ENCODE measurements at places on chromosomes 3 and 15.

DNA sequence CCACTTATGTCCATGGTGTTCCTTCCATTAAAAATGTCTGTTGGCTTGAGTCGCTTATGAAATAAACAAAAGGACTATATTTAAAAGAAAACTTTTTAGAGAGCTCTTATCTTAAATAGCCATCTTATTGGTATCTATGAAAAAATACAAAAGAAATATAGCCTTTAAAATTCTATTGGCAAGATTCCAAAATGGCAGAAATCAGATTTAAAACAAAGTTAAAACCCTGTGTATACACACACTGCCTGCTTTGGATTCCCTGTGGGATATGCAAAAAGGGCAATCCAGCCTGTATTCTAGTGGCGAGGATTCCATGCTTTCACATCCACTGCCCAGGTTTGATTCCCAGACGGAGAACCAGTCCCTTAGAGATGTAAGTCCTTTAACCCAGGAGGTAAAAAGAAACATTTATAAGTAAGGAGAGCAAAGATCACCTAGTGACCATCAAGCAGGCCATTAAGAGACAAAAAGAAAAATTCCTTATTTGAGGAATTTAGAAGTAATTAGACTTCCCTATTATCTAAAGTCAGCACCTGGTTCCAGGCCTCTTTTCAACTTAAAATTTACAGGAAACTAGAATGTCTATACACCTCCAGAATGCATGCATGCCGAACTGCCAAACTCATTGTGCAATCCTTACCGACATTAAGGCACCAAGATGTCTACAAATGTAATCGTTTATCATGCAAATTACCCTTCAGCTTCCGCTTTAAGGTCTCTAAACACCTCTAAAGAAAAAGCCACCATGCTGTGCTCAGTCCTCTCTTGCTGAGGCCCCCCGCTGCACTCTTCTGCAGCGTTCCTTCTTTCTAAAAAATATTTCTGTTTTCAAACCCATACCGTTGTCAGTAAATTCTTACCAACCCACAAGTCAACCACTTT is 69.6 kb upstream of the STRIT1 start:
- DNase-seq: no peak

DNA sequence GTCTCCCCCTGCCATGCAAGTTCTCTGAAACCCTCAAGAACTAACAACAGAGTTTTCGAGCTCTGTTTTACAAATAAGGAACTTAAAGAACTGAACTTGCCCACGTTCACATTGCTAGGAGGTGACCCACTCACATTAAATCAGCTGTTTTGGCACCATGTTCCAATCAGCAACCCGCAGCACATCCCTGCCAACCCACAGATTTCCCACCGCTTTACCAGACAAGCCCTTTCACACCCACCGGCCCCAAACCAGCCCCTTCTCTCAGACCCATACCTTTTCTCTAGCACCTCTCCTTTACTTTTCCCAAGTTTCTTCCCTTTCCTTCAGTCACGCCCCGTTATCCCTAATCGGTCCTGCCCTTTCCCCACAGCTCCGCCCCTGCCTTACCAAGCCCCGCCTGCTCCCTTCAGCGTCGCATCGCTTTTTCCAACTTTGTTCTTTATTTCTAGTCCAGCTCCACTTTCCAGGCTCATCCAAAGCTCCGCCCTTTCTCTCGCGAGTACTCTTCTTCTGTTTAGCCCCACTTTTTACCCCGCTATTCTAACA is 804 bp upstream of the BRPF1 start:
- DNase-seq: no peak

DNA sequence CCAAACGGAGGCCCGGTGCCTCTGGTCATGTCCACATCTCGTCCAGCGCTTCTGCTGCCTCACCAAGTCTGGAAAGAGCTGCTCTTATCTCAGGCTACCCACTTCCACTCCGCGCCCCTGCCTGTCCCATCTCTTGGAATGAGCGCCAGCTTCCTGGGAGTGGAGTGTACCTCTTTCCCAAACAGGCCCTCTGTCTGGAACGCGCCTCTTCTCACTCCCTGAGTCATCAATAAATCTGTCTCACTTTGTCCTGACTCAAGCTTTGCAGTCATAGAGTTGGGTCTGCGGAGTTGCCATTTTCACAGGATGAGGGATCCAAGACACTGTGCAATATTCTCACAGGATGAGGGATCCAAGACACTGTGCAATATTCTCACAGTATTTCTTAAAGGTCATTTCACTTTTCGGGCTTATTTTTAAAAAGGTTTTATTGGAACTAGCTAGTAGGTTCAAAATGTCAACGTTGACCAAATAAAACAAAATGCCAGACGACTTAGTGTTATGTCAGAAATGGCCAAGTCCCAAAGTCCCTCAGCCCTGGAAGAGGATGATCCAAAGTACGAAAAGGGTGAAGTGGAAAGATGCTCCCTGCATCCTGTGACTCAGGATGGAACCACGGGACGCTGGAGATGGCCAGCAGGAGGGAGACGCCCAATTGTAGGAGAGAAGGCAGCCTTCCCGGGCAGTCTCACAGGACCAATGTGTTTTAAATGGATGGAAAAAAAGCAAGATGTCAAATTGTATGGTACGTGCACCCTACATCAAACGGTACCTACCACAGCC is 81.1 kb downstream of the CHSY1 start:
- no peak for DNase-seq

GRCh38 chr15:69926721-69927120 is 171.0 kb downstream of the TLE3 start:
- DNase-seq: no peak

- DNase-seq: no peak
Observed at GRCh38 chr15:59335207-59335786, 37.4 kb downstream of the MYO1E start.

GRCh38 chr3:195889870-195890295 is 18.5 kb downstream of the TNK2 start:
- DNase-seq: no peak

Measured in T-helper 22 cell (primary cell).